BJ (cell line): ENCODE measurements at places on chromosomes 12 and 14.
A peak's percentile ranks its signal among the peaks of the same experiment; 100 is the strongest.

GRCh38 chr12:4026020-4026358, 152.8 kb upstream of the PARP11 start:
- DNase-seq: no peak

DNA sequence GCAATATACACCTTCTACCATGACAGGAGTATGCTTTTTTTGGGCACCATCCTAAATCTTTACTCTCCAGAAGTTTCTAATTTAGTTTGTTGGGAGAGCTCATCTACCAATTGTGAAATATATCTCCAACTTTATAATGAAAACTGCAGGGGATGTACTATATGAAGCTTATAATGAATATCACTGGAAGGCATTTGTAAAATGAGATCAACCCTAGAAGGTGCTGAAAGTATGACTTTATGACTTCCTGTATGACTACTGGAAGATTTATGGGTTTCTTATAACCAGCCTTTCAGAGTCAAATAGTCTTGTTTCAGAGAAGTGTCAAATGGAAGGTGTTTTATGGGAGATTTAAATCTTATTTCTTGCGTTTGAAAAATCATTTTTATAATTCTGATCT, 122.9 kb downstream of the MYRFL start:
- DNase-seq: no peak

DNA sequence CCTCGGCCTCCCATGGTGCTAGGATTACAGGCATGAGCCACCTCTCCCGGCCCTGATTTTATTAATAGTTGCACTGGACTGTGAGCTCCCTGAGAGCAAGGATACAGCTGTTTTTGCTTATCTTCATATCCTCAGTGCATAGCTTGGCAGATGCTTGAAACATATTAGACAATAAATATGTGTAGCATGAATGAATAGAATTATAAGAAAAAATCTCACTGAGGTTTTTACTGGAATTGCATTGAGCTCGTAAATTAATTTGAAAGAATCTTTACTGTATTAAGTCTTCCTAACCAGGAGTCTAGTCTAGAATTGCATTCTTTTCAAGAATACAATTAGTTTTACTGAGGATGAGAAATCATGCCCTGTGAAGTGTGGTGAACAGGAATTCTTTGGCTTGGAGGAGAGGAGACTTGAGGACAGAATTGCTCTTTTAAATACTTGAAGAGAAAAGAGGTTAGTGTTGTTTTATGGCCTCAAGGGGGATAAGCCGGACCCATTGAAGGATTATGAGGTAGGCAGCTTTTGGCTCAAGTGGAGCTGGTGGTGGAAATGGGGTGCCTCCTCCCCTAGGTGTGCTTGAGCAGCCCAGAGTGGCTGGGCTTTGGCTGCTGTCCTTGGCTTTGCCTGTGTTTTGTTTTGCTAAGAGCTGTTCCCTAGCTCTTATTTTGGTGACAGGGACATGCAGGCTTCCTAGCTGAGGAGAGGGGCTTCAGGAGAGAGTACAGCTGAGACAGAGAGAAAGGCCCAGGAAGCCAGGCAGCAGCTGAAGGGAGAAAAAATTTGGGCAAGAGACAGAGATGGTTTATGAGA, 34.0 kb downstream of the PLEKHD1 start:
- peak; percentile 56 for DNase-seq

DNA sequence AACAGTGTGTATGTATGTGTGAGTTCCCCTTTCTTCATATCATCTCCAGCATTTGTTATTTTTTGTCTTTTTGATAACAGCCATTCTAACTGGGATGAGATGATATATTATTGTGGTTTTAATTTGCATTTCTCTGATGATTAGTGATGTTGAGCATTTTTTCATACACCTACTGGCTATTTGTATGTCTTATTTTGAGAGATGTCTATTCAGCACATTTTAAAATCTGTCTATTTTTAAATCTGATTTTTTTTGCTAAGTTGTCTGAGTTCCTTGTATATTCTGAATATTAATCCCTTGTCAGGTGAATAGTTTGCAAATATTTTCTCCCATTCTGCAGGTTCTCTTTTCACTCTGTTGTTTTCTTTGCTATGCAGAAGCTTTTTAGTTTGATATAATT, 469.1 kb downstream of the FUT8 start:
- DNase-seq: no peak

GRCh38 chr14:90740081-90740480, 76.1 kb downstream of the TTC7B start:
- no peak for DNase-seq

GRCh38 chr12:1533602-1534304, 60.6 kb downstream of the FBXL14 start:
- no peak for DNase-seq

GRCh38 chr12:108744021-108744897, 12.9 kb upstream of the CORO1C start:
- no peak for DNase-seq

- DNase-seq: no peak
Observed at GRCh38 chr12:18979401-18980126, 150.0 kb upstream of the PLEKHA5 start.

- no peak for DNase-seq
Observed at GRCh38 chr12:89700191-89700810, 8.3 kb downstream of the ATP2B1 start.

DNA sequence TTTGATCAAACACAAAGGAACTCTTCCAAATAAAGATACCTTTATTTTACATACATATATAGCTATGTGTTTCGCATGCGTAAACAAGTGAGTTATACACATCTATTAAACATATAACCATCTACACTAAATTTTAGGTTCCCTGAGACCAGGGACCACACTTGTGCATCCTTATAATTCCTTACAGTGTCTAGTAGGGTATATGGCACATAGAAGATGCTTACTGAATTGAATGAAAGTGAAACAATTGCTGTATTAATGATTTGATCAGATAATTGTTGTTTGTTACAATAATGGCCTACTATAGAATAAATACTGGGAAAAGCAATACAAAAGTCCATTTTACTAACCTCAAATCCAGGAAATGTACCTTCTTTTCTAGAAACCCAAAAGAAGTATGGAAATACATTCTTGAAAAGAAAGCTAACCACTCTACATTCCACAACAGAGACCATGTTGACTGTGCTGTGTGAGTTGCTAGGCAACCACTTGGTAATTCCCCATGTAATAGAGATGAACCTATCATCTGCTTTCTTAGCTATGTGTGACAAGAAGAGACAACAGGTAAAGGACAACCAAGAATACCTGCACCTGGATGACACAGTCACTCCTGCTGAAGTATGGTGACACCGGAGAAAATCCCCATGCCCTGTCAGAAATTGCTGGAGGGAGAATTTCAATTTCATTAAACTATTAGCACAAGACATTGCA, 11.9 kb upstream of the CIPC start:
- no peak for DNase-seq

- peak; percentile 76 for DNase-seq
Observed at GRCh38 chr12:12899530-12900380, 8.4 kb downstream of the GPRC5A start.

- no peak for DNase-seq
Observed at GRCh38 chr14:68800390-68800789, 7.5 kb upstream of the ZFP36L1 start.

DNA sequence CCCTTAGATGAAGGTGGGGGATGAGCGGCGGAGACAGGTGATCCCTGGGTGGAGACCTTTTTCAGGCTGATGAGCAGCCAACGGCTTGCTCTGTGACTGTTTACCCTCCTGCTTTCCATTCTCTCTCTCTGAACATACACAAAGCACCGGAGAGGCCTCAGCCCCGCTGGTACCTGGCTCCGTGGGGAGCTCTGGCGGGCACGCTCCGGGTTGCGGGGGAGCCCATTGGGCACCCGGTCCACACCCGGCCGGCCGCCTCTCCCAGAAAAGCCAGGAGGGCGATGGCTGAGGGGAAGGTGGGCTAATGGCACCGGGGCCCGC, 545 bp downstream of the SMARCC2 start:
- no peak for DNase-seq

GRCh38 chr14:65594153-65594881, 181.8 kb downstream of the FUT8 start:
- DNase-seq: no peak

DNA sequence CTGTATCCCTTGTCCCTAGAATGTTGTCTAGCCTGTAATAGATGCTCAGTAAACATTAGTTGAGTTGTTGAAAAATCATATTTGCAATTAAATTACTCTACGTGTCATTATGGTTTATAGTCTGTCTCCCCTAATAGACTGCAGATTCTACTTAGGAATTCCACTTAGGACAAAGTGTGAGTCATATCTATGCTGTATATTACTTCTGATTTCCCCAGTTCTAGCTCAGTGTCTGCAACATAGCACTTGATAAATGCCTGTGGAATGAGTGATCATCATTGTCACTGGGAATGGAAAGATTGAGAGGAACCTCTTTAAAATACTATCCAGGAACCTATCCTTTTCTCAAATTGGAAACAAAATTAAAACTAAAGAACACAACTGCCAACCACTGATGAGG, 99.3 kb downstream of the TBX5 start:
- DNase-seq: peak; percentile 73

GRCh38 chr14:56979936-56980335, 169.7 kb upstream of the OTX2 start:
- no peak for DNase-seq

GRCh38 chr12:49887091-49887490, 16.6 kb downstream of the FAIM2 start:
- no peak for DNase-seq

- DNase-seq: no peak
Observed at GRCh38 chr12:116398193-116398592, 120.7 kb upstream of the MED13L start.

GRCh38 chr12:58917699-58918468, 2.4 kb downstream of the LRIG3 start:
- DNase-seq: no peak

DNA sequence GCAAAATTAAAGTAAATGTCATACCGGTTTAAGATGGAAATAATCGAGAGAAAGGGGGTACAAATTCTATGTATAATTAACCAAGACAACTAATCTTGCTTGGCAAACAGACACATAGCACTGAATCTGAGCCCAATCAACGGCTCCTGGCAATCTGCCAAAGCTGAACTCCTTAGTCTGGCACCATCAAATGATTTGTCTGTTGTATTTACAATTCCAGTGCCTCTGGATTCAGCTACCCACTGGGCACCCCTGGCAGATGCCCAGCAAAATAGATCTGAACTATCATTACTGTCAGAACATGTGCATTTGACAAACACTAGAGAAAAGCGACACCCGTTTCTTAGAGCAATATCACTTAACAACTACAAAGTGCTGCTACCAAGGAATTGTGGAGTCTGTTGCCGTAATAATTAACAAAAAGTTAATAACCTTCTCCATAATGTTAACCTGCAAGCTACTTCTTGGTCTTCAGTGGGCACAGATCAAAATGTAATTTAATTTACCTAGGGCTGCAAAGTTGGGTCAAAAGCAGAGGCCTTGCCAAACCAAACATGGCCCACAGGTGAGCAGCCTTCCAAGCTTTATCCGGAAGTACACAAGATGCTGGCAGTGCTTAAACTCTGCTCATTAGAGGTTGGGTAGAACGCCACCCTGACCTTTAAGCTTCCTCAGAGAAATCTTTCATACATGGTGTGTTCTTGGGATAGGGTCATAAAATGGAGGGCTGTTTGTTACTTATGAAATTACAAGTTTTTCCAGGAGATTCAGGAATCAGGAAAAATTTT, 7.6 kb downstream of the EGLN3 start:
- no peak for DNase-seq

GRCh38 chr14:28243600-28243999, 523.0 kb upstream of the FOXG1 start:
- DNase-seq: no peak

GRCh38 chr14:95307402-95308041, 12.2 kb downstream of the CLMN start:
- no peak for DNase-seq

- DNase-seq: no peak
Observed at GRCh38 chr12:53044052-53044581, 5.7 kb upstream of the TNS2 start.

DNA sequence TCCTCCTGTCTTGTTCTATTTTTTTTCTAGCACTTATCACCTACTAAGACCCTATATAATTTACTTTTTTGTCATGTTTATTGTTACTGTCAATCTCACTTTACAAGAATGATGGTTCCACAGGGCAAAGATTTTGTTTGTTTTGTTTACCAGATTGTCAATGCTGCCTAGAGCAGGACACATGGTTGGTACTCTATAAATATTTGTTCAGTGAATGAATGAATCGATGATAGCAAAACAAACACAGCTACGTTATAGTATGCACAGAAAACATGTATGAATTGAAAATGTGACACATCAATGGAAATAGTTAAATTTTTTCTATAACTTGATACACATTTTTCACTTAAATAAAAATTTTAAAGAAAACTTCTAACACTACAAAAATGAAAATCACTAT, 67.1 kb upstream of the KRR1 start:
- no peak for DNase-seq

DNA sequence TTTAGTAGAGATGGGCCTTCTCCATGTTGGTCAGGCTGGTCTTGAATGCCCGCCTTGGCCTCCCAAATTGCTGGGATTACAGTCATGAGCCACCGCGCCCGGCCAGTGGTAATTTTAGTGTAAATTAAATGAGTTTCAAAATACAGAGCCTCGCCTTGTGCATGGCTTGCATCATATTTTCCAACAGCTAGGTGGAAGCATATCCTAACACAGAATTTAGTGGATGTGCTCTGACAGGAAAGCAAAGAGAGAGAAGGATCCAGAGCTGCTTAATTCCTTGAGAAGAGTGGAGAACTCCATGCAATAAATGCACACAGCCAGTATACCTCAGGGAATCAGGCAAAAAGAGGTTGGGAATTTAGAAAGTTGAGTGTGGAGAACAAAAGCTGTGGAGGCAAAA, 2.5 kb downstream of the OR6C2 start:
- DNase-seq: no peak

GRCh38 chr14:104940526-104941150, 16.0 kb downstream of the PLD4 start:
- no peak for DNase-seq

DNA sequence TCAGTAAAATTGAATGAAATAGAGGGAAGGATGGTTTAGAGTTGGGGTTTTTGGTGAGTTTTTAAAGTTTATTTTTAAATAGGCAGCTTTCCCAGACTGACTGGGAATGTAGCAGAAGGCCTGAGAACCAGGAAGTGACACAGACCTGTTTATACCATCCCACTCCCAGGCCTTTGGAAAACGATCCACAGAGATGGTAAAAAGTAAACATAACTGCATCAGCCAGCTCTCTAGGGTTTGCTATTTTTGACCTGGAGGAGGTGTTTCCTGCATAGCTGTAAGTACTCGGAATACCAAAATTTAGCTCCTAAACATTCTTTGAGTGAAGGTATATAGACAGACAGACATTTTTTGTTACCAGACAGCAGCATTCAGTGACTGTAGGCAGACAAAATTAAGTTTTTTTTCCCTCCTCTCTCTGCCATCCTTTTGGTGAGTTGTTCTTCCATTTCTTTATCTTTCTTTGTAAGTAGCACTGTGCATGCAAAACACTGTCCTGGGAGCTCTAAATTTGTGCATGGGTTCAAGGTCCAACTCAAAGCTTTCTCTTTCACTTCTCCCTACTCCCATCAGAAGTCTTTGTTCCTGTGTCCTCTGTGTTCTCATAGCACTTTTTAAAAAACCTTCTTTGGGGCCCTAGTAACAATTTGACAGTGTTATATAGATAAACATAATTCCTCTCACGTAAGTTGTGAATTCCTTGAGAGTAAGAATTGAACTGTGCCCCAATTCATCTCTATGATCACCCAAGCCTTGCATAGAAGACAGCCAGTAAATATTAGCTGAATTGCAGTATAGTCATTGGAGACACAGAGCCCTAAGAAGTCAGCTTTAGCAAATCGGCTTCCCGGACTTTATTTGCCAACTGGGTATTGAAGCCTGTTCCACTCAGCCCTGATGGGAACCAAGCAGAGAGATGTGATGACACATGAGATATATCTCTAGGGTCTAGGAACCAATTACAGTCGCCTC, 37.4 kb downstream of the SUSD6 start:
- DNase-seq: no peak

- DNase-seq: peak; percentile 46
Observed at GRCh38 chr14:99427632-99428300, 52.9 kb downstream of the SETD3 start.
